ENCODE measurements at places on chromosomes 13 and 19.

- peak; percentile 81 for DNase-seq
These were observed at the start of gene PPFIA3 for GRCh38 chr19:49119411-49120324. TSS of gene PPFIA3 (plus strand) at chr19:49119544. CDS start at chr19:49127874, 8,330 bp downstream.

GRCh38 chr13:21945195-21945594 is 274.3 kb downstream of the FGF9 start:
- DNase-seq, result no peak

DNA sequence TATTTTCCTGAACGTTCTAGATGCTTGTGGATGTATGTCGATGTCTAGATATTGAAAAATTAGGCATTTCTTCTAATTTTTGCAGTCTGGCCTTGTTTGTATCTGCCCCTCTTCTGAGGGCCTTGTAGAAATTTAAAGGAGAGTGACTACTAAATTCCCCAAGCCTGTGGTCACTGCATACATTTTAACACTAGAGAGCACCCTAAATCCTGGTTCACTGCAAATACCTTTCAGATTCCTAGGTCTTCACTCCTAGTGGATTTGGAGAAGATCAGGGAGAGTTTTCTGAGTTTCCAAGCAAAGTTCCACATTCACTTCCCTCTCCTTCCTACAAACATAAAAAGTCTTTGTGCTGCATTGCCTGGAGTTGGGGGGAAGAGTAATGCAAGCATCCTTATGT is 1272.5 kb downstream of the OLFM4 start:
- DNase-seq, result no peak

- no peak for DNase-seq
These were observed 10.5 kb upstream of the NTN5 start for GRCh38 chr19:48683349-48683748.

GRCh38 chr19:24173882-24174281 is 86.9 kb downstream of the ZNF254 start:
- DNase-seq, result no peak

DNA sequence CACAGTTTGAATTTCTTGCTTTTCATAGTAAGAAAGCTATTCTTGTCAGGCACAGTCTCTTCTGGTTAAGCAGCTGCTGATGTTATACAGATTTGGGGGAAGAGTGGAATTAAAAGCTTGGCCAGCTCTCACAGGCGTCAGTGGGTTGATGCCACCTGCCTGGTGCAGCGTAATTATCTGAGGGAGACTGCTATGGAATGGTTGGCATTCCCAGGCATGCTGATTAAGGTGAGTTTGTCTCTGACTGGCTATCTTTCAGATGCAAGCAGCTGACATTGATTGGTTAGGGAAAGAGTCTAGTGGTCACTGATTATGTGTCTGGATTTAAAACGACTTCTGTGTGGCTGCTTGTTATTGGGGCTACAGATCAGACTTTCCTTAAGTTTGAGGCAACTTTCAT is 948.4 kb downstream of the UQCRFS1 start:
- no peak for DNase-seq

- DNase-seq, result no peak
These were observed 379.1 kb downstream of the SLITRK6 start for GRCh38 chr13:85420136-85420535.

DNA sequence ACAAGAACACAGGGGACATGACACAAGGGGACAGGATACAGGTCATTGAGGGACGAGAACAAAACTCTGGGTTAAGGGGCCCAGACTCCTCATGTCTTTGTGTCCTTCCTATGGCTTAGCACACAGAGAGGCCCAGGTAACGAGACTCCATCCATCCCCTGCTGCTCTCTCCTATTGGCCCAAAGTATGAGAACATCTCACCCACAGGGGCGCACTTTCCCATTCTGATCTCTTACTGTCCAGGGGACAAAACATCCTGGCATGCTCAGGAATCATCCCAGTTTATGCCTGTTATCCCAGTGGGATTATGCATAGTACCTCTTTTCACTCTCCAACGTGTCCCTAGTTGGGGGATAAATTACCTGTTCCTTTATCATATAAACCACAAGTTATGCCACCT is 19.2 kb downstream of the C13orf42 start:
- no peak for DNase-seq
